ENCODE measurements at places on chromosomes 3 and 15.

GRCh38 chr15:97071668-97072067 is 741.2 kb downstream of the NR2F2 start:
- no peak for DNase-seq

GRCh38 chr3:5007873-5008272 is 28.6 kb downstream of the BHLHE40 start:
- DNase-seq, result no peak

DNA sequence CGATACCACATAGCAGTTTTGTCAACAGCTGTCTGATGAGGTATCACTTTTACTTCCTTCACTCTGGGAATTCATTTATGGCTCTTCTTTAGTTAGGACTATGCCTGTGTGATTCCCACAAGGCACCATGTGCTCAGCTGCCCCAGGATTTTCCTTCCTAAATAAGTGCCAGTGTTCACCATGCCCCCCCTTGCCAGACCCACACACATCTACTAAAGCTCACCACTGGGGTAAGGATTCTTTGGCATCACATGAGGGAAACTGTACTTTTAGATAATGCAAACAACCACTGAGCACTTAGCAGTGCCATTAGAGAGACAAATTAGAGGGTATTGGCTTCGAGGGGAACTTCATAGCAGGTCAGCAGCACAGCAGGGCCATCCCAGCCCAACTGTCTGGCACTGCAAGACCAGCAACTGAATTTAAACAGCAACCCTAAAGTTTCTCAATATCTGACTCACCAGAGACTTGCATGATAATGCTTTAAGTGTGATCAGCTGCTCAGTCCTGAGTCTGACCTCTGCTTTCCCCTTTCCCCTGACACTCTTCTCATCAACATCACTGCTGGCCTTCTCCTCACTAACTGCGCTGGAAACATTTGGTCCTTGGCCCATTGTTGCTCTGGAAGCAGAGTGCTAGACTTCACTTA is 114.3 kb downstream of the STAC start:
- peak; percentile 50 for DNase-seq

- peak; percentile 35 for DNase-seq
Observed at GRCh38 chr3:194824701-194825111, 139.0 kb downstream of the FAM43A start.

DNA sequence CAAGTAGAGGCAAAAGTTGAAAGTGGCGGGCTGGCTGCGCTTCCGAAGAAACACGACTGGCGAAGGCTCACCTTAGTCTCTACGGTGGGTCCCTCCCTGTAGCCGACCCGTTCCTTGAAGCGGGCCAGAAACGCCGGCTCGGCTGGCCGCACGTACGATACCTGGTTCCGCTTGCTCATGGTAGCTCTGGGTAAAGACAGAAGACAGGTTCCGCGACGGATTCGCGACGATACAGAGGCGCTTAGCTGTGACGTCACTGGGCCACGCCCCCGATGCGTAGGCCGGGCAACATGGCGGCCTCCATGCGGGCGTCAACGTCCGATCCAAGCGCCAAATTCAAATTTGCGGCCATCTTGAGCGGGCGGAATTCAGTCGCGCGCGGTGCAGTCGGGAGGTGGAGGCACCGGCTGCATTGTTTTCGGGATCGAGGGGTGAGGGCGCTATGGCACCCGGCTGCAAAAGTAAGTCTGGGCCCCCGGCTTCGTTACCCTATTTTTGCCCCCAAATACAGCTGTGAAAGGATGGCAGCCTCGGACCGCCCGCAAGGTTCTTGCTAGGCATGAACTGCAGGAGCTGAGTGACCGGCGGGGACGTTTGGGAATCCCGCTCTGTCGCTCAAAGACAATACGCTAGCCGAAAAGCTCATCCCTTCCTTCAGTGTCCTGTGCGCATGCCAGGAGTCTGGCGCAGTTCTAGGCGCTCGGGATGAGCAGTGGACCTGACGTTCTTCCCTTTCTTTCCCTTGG is at the start of the genes KIAA1143 and KIF15:
KIAA1143 (minus strand) TSS at position 196 of the 746 bp plus-strand sequence; CDS start at position 179, 17 bp downstream.
KIF15 (plus strand) TSS at position 371 of the 746 bp plus-strand sequence; CDS start at position 443, 72 bp downstream.
- peak; percentile 97 for DNase-seq

- DNase-seq, result no peak
Observed at GRCh38 chr3:16449369-16449768, 64.1 kb downstream of the RFTN1 start.

GRCh38 chr3:28575746-28576613 is 227.4 kb upstream of the AZI2 start:
- DNase-seq, result peak; percentile 45

DNA sequence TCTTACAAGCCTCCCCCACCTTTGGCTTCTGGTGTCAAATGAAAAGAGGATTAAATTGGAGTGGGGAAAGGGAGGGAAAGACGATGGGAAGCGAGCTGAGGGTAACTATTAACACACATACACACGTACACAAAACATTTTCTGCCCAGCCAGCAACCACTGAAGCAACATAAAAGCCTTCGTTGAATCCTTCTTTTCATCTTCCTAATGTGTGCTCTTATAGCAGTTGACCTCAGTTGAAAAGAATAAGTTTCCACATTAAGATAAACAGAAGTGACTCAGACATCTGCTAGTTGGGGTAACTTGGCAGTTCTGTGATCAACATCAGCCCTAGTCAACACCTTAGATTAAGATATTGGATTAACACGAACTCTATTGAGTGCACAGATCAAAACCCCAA is 558.5 kb downstream of the MECOM start:
- no peak for DNase-seq

GRCh38 chr3:154161806-154162205 is 40.6 kb downstream of the ARHGEF26 start:
- DNase-seq, result no peak

- no peak for DNase-seq
Observed at GRCh38 chr3:197512691-197513571, 42.8 kb downstream of the BDH1 start.

- no peak for DNase-seq
Observed at GRCh38 chr3:128468285-128468790, 1.6 kb upstream of the DNAJB8 start.

- no peak for DNase-seq
Observed at GRCh38 chr15:58401991-58402649, 29.7 kb upstream of the LIPC start.

DNA sequence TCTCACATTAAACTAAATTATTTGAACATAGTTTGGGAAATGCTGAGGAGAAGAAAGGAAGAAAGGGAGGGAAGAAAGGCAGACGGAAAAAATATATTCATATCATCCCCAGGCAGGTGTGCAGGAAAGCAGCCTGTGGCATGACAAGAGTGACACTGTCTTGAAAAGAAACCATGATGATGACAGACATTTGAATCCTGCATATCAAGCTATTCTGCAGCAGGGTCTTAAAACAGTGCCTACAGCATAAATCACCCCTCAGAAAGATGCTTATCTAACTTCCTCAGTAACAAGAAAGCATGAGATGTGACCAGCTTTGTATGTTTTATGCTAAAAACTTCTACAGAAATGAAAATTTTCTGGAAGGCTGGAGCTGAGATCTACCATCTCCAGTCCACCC is 144.5 kb upstream of the GRM7 start:
- no peak for DNase-seq

DNA sequence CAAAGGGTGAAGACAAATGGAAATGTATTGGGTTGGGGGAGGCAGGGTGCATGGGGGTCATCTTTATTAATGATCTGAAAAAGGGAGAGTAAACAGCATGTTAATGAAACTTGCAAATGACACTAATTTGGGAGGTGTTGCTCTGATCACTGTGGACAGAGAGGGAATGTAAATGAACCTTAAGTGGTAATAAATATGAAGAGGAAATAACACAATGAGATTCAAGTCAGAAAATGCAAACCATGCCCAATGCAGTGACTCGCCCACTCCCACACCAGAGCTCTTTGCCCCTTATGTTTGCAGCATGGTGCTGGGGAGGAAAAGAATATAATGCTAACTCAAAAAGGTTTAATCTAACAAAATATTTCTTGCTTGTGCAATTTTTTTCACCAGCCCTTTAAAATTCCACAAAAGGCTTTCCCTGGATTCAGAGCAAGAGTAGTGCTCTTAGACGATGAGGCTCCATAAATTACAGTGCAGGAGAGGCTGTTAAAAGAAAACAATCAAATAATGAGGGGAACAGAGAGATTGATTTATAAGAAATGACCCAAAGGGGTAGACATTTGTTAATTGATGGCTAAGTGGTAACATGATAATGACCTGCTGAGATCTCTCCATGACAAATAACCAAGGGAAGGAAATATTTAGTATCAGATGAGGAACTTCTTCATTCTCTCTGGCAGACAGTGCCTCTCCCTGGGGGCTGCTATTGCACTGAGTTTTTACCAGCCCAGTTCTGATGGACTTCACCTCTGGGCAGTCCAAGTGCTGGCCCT is 210.0 kb upstream of the PPP2R3A start:
- DNase-seq, result no peak

GRCh38 chr3:191774485-191774884 is 313.5 kb downstream of the PYDC2 start:
- DNase-seq, result no peak

GRCh38 chr3:133058243-133058642 is 20.1 kb downstream of the TMEM108 start:
- DNase-seq, result no peak

DNA sequence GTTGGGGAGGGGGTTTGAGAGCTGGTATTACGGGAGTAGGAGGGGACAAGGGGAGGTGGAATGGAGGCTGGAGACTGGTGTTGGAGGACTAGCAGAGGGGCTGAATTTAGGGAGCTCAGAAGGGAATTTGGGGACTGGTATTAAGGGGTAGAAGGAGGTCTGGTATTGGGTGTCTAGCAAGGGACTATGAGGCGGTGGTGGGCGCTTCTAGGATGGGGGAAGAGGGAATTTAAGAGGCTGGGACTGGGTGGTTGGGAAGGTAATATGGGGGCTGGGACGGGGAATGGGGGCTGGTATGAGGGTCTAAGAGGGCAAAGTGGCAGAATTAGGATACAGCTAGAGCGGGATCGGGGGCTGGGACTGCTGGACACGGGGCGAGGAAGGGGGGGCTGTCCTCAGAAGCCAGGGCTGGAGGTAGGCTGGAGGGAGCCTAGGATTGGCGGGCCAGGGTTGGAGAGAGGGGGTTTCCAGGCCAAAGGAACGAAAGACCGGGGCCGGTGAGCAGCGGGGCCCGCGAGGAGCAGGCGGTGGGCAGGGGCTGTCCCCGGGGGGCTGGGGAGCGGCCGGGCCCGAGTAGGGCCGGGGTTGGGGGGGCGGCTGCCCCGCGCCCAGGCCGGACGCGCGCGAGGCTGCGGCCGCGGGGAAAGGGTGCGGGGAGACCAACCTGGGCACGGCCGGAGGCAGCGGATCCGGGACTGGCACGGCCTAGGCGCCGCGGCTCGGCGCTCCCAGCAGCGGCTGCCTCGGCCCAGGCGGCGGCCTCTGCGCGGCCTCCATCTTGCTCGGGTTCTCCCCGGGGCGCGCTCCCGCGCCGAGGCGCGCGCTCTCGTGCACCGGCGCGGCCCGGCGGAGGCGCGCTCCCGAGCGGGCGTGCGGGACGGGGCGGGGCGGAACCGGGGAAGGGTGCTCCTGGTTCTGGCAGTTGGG is at the start of gene LHFPL4:
LHFPL4 (minus strand) TSS at position 802 of the 927 bp plus-strand sequence. CDS start 1,143 bp downstream, outside the sequence.
- DNase-seq, result no peak

- no peak for DNase-seq
Observed at GRCh38 chr15:63895194-63895593, 61.4 kb upstream of the HERC1 start.

- no peak for DNase-seq
Observed at GRCh38 chr15:92074646-92075045, 221.1 kb downstream of the SLCO3A1 start.

DNA sequence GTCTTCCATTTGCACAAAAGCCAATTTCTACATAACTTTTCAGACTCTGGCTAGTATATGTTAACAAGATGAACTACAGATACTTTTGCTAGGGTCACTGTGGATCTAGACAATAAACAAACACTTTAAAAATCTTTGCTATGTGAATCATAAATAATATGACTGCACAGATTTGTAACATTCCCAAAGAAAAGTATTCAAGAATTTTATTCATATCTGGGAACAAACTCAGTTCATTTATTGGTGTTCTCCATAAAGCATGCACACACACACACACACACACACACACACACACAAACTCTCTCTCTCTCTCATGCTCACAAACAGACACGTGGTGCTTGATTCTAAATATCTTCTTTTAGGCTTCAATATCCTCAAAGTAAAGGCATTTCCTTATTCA is 18.8 kb upstream of the THRB start:
- no peak for DNase-seq

DNA sequence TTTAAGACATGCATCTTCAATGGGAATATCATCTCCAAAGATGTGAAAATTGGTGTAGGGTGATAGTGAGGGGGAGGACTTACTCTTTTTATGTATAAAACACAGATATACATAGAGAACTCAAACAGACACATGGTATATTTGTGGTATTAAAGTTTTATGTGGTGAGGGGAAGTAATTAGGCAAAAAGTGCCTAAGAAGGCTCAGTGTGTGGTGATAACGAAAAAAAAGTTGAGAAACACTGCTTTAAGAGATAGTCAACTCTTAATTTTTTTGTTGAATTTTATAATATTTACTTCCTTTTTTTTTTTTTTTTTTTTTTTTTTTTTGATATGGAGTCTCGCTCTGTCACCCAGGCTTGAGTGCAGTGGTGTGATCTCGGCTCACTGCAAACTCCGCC is 174.2 kb upstream of the FRMD4B start:
- no peak for DNase-seq

DNA sequence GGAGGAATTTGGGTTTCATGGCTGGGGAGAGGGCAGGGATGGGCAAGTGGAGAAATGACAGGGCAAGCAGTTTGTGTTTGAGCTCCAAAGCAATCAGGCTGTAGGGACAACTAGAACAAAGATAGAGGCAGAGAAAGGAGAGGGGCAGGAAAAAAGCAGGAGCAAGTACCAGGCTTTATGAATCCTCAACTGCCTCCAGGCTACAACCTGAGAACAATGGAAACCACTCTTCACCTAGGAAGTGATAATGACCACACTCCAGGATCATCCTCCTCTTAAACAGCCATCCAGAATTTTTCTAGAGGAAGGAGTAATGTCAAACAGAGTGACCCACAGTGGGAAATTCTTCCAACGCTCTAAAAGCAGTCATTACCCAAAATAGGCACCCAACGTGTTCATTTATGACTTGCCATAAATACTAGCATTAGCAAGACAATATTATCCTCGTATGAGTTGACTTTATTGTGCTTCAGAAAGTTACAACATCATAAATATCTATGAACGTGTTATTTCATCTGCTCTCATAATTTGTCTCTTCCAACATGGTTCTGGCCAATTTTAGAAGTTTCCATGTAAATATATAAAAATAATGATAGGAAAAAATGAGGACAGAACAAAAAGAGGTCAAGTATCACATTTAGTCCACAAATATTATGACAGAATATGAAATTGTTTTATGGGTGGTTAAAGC is 50.5 kb downstream of the TNFAIP8L3 start:
- no peak for DNase-seq

GRCh38 chr15:29037997-29038705 is 152.4 kb downstream of the APBA2 start:
- no peak for DNase-seq

DNA sequence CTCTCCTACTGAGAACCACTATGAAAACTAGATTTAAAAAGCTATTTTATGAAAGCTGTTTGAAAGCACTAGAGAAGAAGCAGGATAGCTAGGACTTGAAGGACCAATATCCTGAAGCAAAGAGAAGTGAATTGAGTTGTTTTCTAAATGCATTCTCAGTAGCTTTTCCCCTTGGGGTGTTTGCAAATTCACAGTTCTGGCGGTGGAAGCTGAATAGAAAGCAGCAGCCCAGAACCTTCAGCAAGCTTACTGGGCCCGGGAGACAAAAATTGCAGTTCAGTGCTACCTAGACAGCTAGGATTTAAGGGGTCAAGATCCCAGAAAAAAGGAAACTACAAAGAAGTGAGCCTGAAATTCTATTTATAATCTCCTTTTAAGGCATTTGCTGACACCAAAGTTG is 31.3 kb upstream of the ANP32A start:
- DNase-seq, result no peak

GRCh38 chr3:21645121-21645897 is 105.7 kb downstream of the ZNF385D start:
- DNase-seq, result peak; percentile 64

- no peak for DNase-seq
Observed at GRCh38 chr15:63855735-63856134, 22.0 kb upstream of the HERC1 start.
